ENCODE measurements at places on chromosomes 7 and 10. TPM values are rescaled to one million over a fixed set of nuclear protein-coding genes. Genes with fewer than 3 reads are reported as not detected.

The ZNF425 gene
- total RNA-seq: 0.23 TPM

The FOXP2 gene
- total RNA-seq: not detected

The MYO3A gene
- not detected for total RNA-seq

The TYW1B gene
- 4.8 TPM for total RNA-seq

The AZGP1 gene
- not detected for total RNA-seq
